GM12892 (cell line): ENCODE measurements at places on chromosomes 2 and 18.

GRCh38 chr2:20590704-20591515 is 60.0 kb downstream of the HS1BP3 start:
- no peak for DNase-seq

DNA sequence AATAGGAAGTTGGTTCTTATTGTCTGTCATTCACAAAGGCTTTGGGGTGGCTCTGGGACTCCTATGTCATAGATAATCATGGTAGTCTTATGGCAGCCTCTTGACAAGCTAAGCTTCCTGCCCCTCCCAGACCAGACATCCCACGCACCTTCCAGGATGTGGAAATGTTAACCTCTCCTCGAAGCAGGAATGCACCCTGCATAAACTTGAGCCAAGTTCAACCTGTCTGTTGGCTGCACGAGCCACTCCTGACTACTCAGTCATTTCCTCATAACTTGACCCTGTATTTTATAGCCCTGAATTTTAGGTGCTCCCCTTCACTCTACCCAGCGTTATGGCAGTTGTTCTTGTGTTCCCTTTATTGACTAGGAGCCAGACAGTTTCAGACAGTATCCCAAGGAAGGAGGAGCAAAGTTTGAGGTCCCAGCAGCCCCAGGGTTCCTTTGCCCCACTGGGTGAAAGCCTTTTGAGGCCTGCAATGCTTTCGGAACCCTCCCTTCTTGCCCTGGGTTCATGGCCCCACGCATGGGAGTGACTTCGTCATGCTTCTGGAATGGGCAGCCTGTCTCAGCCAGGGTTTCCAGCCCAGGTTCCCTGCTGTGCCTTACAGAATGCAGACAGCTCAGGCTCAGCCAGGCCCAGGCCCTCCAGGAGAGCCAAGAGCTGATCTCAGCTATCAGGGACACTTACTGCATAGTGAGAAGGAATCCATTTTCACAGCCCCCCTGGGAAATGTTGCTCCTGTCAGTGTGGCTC is 15.6 kb upstream of the INO80C start:
- no peak for DNase-seq

DNA sequence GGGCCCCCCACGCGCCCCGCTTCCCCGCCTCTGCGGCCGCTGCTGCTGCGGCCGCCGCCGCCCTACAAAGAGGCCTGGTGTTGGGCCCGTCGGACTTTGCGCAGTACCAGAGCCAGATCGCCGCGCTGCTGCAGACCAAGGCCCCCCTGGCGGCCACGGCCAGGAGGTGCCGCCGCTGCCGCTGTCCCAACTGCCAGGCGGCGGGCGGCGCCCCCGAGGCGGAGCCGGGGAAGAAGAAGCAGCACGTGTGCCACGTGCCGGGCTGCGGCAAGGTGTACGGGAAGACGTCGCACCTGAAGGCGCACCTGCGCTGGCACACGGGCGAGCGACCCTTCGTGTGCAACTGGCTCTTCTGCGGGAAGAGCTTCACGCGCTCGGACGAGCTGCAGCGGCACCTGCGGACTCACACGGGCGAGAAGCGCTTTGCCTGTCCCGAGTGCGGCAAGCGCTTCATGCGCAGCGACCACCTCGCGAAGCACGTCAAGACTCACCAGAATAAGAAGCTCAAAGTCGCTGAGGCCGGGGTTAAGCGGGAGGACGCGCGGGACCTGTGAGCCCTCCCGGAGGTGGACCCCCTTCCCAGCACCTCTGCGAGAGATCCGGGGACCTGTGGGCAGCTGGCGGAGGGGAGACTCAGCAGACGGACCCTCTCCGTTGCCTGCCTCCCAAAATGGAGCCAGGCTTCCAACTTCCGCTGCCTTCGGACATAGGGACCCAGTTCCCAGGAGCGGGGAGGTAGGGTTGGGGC is 1.9 kb downstream of the SP5 start:
- no peak for DNase-seq

GRCh38 chr2:107263628-107264027 is 377.7 kb upstream of the ST6GAL2 start:
- no peak for DNase-seq

GRCh38 chr2:221715523-221716247 is 143.6 kb upstream of the EPHA4 start:
- no peak for DNase-seq

DNA sequence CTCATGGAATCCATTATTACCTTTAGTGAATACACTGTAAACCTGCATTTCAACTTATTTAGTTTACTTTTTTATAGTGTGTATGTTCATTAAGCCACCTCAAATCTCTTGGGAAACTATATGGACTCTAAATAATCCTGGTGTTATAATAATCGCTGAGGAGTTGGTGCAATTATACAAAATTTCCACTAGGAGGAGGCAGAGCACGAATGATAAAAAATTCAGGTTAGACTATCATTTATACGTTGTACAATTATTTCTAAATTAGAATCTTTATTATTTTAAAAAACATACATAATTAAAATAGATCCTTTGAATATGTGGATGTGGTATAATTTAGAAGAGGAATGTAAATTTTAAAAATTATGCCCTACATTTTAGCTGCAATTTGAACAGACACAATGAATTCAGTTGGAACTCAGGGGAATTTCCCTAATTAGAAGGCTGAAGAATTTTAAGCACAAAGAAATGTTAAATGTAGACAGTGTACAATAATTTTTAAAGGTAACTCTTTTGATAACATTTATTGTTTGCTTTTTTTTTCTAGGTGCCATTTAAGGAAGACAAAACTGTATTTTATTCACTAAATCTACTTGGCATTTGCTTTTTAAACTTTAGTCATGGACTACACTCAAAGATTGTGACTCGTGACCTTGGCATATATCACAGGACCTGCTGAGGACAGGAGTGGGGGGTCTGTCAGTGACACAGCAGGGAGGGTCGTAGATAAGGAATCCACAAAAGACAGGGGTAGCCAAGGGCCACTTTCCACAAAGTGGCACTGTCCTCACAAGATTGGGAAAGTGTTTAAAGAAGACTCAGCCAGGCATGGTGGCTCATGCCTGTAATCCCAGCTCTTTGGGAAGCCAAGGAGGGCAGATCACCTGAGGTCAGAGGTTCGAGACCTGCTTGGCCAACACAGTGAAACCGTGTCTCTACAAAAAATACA is 45.5 kb downstream of the RAB12 start:
- DNase-seq, result no peak

GRCh38 chr2:43526994-43527393 is 68.8 kb downstream of the THADA start:
- no peak for DNase-seq

DNA sequence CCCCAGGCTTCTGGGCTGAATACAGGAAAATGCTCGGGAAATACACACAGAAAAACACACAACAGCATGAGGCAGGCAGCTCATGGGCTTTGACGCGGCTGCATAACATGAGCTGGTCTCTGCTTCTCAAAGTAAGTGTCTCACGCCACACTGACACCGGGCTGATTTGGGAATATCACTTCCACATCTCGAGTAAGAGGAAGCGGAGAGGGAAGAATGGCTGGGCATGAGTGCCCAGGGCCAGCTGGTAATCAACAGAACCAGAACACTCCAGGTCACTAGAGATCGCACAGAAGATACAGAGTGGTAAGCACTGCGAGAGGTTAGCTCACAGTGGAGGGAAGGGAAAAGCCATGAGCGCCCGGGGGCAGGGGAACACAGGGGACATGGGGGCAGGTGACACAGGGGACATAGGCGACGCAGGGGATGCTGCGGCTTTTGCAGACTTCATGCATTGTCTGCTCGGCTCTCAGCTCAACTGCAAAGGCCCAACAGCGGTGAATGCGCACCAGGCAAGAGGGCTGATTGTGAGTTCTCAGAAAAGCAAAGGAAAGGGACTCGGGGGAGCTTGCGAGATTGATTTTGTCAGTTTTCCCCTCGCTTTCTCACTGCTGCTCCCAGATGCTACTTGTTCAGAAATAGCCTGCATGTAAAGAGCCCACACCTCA is 141.4 kb downstream of the MBP start:
- no peak for DNase-seq

- DNase-seq, result no peak
Observed at GRCh38 chr2:47336259-47337238, 66.4 kb upstream of the MSH2 start.

DNA sequence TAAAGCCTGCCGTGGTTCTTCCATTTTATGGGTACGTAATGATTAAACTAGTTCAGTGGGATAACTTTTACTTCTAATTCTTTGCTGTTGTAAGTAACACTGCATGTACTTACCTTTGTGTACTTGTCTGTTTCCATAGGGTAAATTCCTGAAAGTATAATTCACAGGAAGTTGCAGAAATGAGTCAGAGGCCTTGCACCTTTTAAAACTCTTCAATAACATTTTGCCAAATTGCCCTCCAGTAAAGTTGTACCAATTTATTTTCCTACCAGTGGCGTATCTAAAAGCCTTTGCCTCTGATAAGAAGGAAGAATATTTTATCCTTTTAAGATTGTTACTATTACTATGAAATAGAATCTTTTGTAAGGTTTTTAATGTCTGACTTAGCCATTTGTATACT is 65.1 kb downstream of the CAB39 start:
- no peak for DNase-seq

DNA sequence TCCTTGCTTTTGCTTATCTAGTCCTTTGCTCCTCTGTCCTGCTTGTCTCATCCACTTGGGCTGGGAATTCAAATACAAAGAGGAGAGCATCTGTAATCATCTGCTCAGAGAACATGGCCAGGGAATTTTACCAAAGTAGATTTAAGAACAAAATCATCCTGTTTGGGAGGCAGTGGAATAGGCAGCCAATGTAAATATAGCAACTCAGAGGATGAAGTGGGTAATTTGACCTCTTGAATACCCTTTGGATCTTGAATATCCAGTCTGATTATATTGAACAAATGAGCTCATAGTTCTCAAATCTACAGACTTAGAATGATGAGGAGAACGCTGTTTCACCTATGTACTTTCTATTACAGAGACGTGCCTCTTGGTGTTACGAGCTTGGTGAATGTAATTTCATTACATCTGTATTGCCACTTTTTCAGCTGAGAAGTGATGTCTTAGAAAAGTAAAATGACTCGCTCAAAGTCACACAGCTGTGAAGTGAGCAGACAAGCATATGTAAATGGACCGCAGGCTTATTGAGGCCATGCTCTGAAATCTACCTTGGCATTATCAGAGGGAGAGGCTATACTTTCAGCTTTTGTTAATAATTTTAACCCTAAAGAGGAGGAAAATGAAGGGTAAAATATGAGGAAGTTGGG is 266.3 kb downstream of the MTX2 start:
- DNase-seq, result no peak

DNA sequence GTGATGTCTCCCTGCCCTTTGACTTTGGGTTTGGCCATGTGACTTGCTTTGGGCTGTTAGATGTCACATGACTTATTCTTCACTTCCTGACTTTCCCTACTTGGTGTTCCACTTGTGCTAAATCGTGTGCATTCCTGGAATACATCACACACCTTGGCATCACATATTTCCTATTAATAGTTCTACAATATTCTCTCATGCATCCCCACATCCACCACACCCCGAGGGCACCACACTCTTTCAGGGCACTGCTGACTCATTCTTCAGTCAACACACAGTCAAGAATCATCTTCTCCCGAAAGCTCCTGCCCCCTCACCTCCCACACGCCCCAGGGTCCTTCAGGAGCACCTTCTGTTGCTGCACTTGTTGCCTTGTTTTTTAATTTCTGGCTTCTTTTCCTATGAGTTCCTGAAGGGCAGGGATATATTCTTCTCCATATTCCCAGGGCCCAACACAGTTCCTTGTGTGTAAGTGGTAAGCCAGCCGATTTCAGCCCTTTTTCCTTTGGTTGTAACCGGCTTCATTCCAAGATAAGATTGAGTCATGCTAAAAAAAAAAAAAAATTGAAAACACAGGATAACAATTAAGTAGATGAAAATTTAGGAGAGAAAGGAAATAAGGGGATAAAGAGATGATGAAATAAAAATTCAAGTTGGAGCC is 341.4 kb downstream of the SLC4A3 start:
- DNase-seq, result no peak

GRCh38 chr18:13501891-13502290 is 224.5 kb downstream of the FAM210A start:
- DNase-seq, result peak; percentile 40

- DNase-seq, result no peak
Observed at GRCh38 chr2:150476809-150477302, 10.6 kb downstream of the RND3 start.

DNA sequence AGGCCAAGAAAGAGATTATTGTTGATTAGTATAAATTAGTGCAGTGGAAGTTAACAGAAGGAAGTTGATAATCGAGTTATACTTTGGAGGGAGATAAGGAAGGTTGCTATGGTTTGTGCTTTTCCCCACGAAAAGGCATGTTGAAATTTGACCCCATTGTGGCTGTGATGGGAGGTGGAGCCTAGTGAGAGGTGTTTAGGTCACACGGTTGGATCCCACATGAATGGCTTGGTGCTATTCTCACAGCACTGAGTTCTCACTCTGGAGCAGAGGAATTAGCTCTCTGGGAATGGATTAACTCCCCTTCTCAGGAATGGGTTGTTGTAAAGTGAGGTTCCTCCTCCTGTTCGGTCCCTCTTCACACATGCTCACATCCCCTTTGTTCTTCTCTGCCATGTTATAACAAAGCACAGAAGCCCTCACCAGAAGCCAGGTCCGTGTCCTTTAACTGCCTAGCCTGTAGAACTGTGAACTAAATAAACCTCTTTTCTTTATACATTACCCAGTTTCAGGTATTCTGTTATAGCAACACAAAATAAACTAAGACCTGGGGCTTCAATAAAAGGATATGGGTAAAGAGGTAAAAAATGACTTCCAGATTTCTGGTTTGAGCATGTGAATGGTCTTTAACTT is 21.9 kb downstream of the PIGN start:
- DNase-seq, result no peak

DNA sequence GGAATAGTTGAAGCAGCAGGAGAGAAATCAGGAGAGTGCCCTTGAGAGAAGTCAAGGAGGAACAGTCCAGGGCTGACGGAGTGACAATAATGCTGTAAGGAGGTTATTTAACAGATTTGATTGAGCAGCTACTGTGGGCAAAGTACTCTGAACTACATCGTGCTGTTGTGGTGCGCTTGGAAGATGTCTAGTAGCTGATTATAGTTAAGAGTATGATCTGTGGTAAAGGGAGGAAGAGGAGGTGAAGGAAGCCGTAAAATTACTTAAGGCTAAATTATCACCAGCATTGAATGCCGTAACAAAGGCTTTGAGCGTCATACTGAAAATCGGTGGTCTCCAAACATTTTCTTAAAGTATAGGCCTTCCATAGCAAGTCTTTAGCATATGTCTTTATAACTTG is 4.5 kb downstream of the PCBP1 start:
- no peak for DNase-seq

- no peak for DNase-seq
Observed at GRCh38 chr2:159553727-159554126, 62.6 kb downstream of the BAZ2B start.

GRCh38 chr2:68732036-68732932 is 2.3 kb upstream of the ARHGAP25 start:
- no peak for DNase-seq

GRCh38 chr2:19355931-19356544 is 2.4 kb downstream of the OSR1 start:
- DNase-seq, result no peak

DNA sequence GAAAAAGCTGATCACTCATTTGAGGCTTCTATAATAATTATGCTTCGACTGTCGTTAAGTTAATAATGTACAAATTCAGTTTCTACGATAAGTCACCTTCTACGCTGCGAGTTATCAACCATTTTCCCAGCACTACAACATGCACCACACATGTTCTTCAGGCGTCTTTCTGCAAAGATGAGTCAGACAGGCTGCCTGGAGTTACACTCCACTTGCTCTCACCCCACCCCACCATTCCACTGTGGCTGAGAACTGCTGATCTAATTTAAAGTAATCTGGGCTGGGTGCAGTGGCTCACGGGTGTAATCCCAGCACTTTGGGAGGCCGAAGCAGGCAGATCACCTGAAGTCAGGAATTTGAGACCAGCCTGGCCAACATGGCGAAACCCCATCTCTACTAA is 218.6 kb downstream of the DYM start:
- no peak for DNase-seq

GRCh38 chr2:86633155-86633651 is 9.5 kb upstream of the RNF103 start:
- no peak for DNase-seq
